Epithelial cell of alveolus of lung (primary cell): ENCODE measurements at places on chromosomes 13 and 19. TPM values are rescaled to one million over a fixed set of nuclear protein-coding genes. Genes with fewer than 3 reads are reported as not detected.

The UBE2L5 gene
- not detected in 2 replicates for total RNA-seq

The ZNF578 gene
- 2.2 and 2.3 TPM in 2 replicates for total RNA-seq

The ZNF471 gene
- 0.52 and 3.1 TPM in 2 replicates for total RNA-seq

The GPR12 gene
- not detected in 2 replicates for total RNA-seq

The TEX29 gene
- not detected in 2 replicates for total RNA-seq

The WDR62 gene
- 1.0 and 5.0 TPM in 2 replicates for total RNA-seq

The C19orf33 gene
- total RNA-seq: 8.4 and 27.9 TPM in 2 replicates

The C13orf42 gene
- not detected in 2 replicates for total RNA-seq

The MISP3 gene
- 1.2 and 1.8 TPM in 2 replicates for total RNA-seq

The CEACAM7 gene
- total RNA-seq: not detected in 2 replicates

The HIPK4 gene
- under 0.01 TPM in 1 of 2 replicates, not detected in the other for total RNA-seq

The FAM124A gene
- total RNA-seq: 0.24 and 1.2 TPM in 2 replicates

The SELENOV gene
- total RNA-seq: not detected in 2 replicates

The RAB8A gene
- total RNA-seq: 35.2 and 58.6 TPM in 2 replicates

The PRKCG gene
- total RNA-seq: under 0.01 TPM in 1 of 2 replicates, not detected in the other

The DACT3 gene
- total RNA-seq: 7.1 and 24.4 TPM in 2 replicates

The MEDAG gene
- total RNA-seq: 13.1 and 13.6 TPM in 2 replicates
